Pulmonary artery endothelial cell (primary cell): ENCODE measurements at places on chromosomes 4 and X. TPM values are rescaled to one million over a fixed set of nuclear protein-coding genes. Genes with fewer than 3 reads are reported as not detected.

DNA sequence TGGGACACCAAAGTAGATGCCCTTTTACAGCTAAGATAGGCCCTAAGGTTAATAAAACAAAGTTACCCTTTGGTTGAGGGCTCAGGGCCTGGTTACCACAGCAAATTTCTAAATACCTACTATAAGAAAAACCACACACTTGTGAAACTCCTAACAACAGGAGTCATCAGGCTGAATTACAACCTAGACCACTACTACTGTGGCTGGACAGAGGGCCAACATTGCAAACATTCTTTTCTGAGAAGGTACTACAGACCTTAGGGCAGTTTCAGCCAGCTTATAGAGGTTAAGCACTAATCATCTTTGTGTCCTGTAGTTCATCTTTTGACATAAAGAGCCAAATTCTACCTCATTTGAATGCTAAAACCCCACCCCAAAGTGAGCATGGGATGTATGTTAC lies 504.0 kb downstream of the RAPGEF2 start:
- DNase-seq = no peak

Gene AKAP14
- total RNA-seq = not detected in 2 replicates

- no peak for DNase-seq
Observed at GRCh38 chrX:68440940-68441339, 7.6 kb upstream of the OPHN1 start.

GRCh38 chrX:49308604-49309269 lies 5.3 kb downstream of the GAGE10 start:
- DNase-seq = no peak

Gene USP9X
- total RNA-seq = 120 and 144 TPM in 2 replicates

DNA sequence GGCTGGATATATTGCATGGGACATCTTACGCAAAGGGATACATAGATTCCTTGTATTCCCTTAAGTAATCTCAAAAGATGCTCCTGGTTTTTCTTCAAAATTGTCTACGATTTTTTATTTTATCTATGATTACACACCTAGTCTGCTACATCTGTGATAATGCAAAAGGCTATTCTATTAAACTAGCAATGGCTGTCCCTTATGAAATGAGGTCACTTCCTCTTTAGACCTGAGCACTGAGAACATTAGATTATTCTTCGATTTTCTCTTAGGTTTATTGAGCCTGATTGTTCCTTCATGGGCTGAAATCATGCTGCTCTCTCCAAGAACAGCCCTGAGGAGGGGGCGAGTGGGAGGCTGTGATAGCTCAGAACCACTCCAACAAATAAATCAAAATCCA lies 126.8 kb upstream of the ENPP6 start:
- DNase-seq = no peak

Gene COX7B2
- not detected in 2 replicates for total RNA-seq

Gene TRIM61
- not detected in 2 replicates for total RNA-seq

DNA sequence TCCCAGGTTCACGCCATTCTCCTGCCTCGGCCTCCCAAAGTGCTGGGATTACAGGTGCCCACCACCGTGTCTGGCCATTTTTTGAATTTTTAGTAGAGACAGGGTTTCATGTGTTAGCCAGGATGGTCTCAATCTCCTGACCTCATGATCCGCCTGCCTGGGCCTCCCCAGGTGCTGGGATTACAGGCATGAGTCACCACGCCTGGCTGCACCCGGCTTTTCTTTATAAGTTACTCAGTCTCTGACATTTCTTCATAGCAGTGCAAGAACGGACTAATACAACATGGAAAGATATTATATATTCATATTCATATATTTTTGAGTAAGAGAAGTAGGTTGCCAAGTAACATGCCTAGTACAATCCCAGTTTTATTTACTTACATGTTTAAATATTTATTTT lies 22.9 kb downstream of the SHROOM3 start:
- no peak for DNase-seq

- no peak for DNase-seq
Observed at GRCh38 chr4:89196745-89197144, 85.4 kb downstream of the TIGD2 start.

- DNase-seq = no peak
Observed at GRCh38 chr4:123583043-123583442, 186.4 kb downstream of the SPRY1 start.

- DNase-seq = no peak
Observed at GRCh38 chr4:184404047-184404446, 70.3 kb downstream of the IRF2 start.

DNA sequence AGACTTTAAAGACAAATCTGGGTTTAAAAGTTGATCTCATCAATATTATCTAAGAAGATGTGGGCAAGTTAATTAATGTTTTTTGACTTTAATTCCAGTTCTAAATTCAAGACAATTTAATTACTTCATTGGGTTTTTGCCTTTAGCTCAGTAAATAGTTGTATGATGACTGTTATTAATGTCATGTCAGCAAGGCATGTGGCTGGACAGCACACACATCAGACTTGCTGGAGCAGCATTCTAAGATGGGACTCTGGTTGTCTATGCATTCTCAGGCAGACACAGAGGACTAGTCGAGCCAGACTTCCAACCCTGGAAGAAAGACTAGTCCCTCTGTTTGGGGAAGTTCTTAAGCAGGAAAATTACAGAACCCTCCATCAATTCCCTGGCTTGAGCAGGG lies 180.7 kb upstream of the GK2 start:
- DNase-seq = no peak

- no peak for DNase-seq
Observed at GRCh38 chrX:87687703-87688102, 170.1 kb downstream of the KLHL4 start.

GRCh38 chr4:41887821-41888686 lies 47.2 kb upstream of the TMEM33 start:
- DNase-seq = peak; percentile 17

GRCh38 chrX:133668225-133668931 lies 253.1 kb upstream of the GPC4 start:
- no peak for DNase-seq

GRCh38 chr4:185115827-185116232 lies 27.2 kb upstream of the SLC25A4 start:
- peak; percentile 49 for DNase-seq

DNA sequence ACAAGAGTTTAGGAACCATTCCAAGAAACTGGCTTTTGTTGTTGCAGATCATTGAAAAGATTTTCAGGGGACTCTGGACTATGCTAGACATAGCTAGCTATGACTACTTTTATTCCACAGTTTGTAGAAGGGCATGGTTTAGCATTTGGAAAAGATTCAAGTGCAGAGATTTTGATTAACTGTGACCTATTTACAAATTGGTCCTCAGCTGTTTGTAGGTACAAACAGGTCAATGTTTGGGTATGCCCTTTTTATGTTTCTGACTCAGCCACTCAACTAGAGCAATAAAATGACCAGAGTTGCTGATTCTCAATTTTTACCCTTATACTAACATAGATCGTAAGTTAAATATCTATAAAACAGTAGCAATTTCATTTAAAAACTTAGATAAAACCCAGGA lies 46.7 kb downstream of the IGFBP7 start:
- no peak for DNase-seq

Gene SMIM10
- total RNA-seq = 1.3 and 2.2 TPM in 2 replicates

Gene SETD7
- total RNA-seq = 64.5 and 85.0 TPM in 2 replicates

Gene PNCK
- total RNA-seq = not detected in 2 replicates

GRCh38 chrX:15929194-15929593 lies 74.6 kb upstream of the AP1S2 start:
- no peak for DNase-seq

Gene ZNF630
- 0.40 and 2.3 TPM in 2 replicates for total RNA-seq

GRCh38 chr4:168449719-168450452 lies 30.4 kb downstream of the DDX60L start:
- DNase-seq = no peak

DNA sequence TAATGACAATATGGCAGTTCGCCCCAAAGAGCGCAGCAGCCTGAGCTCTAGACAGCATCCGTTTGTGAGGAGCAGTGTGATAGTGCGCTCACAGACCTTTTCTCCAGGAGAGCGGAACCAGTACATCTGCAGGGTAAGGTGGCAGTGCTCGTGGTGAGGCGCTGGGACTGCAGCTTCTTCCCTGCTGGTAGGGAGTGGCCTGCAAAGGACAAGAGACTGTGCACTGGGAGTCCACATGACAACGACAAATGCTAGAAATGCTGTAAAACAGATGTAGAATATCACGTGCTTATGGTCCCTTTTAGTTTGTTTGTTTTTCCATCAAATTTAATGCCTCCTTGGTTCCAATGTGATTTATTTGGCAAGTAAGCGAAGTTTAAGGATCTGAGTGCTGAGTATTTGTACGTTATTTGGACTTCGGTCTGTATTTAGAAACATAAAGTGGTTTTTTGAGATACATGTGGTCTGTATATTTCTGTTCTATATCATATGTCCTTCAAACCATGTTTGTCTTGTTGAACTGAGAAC lies 35.8 kb downstream of the CLDN22 start:
- DNase-seq = no peak

Gene TEC
- 0.13 and 0.81 TPM in 2 replicates for total RNA-seq

- no peak for DNase-seq
Observed at GRCh38 chr4:213971-214370, 89.7 kb downstream of the ZNF718 start.

DNA sequence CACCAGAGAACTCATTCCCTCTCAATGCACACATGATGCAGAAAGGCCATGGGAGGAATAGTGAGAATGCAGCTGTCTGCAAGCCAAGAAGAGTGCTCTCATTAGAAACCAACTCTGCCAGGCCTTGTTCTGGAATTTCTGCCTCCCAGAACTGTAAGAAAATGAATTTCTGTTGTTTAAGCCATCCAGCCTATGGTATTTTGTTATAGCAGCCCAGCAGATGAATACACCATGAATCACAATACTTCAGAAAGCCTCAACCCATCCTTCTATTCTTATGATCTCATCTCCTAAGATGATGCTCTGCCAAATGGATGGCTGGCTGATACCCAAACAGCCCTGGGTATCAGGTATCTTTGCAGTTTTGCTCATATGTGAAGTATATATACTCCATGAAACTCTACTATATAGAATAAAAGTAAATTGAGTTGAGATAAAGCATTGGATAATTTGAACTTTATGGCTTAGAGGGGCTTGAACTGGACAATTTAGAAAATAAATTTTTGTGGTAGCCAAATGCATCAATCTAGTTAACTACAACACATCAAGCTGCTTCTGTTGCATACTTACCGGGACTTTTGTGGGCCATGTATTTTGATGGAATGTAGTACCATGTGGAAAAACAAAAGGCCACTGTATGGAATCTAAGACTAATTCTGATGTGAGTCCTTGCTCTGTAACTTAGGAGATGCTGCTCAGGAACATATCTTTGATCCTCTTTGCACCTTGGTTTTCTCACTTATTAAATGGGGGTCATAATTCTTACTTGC lies 245.9 kb downstream of the HS3ST1 start:
- DNase-seq = no peak

Gene GLRA2
- total RNA-seq = not detected in 2 replicates

GRCh38 chrX:25083661-25084060 lies 67.9 kb upstream of the ARX start:
- no peak for DNase-seq

GRCh38 chrX:31609130-31609529 lies 537.3 kb upstream of the FTHL17 start:
- no peak for DNase-seq

- DNase-seq = no peak
Observed at GRCh38 chrX:73206366-73206765, 8.3 kb downstream of the NAP1L2 start.

Gene SMPX
- total RNA-seq = not detected in 2 replicates

- no peak for DNase-seq
Observed at GRCh38 chr4:158999166-158999682, 103.7 kb upstream of the RAPGEF2 start.

DNA sequence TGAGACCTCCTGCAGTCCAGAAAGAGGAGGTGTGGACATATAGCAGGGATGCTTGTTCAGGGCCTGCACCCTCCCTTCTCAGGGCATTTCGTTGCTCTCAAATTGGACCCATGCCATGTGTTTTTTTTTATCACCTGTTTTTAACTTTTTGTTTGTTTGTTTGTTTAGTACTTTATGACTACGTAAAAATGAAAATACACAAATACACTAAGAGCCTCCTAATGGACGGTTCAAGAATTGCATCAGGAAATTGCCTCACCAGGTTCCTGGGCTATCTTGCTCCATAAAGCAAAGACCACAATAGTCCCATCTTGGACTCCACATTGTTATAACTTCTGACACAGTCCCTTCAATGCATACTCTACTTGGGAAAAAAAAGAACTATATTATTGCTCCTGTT lies 1685.9 kb upstream of the TENM3 start:
- no peak for DNase-seq

Gene CENPVL3
- not detected in 2 replicates for total RNA-seq
